LNCaP clone FGC (cell line): ENCODE measurements at places on chromosomes 5 and 9.

DNA sequence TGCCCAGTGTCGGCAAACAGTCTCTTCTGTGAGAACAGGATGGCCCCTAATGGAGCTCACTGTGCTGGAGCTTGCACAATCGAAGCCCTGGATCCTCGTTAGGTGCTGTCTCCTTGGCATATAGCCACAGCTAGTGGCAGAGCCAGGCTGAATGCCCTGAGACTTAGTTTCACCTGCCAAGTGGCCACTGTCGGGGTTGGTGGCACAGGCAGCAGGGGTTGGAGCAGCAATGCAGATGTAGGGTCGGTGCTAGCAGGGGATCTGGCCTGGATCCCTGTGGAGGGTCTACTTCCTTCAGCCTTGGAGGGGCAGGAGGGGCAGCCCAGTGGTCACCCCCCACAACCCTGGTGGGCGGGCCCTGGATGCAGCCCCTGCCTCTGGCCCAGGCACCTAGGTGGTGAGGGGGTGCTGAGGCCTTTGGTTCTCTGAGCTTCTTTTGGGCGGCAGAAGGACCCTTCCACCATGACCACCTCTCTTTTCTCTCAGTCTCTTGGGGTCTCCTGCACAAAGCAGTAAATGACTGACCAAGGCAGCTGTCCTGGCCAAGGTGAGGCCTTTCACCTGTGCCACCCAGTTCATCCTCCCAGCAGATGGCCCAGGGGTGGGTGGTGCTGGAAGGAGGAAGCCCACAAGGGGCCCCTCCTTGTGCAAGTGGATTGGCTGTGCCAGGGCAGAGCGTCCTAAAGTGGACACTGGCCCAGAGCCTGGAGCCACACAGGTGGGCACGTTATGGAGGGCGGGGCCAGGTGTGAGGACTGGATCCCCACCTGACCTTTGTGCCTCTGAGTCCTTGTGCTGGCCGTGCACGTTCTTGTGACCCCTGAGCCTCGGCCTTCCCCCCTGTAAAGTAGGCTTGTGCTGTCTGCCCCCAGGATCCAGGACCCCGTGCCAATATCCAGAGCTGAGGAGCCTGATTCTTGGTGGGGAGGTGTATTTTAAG, 44.8 kb downstream of the PHF2 start:
- DNase-seq: peak; percentile 70

DNA sequence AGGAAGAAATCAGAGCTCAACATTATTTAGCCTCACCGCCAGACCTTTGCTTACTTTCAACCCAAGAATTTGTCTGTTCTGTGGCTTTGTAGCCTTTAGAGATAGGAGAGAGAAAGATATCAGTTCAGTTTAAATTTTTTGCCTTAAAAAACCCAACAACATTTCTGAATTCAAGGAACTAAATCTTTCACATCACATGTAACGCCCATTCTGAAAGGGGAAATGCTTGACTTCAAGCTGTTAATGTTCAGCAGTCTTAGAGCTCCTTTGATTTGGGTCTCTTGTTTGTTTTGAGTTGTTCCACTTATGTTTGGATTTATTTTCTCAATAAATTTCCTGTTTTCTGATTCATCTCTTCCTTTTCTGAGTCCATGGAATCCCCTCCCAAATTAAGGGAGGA, 294.5 kb downstream of the ARHGAP26 start:
- DNase-seq: no peak

DNA sequence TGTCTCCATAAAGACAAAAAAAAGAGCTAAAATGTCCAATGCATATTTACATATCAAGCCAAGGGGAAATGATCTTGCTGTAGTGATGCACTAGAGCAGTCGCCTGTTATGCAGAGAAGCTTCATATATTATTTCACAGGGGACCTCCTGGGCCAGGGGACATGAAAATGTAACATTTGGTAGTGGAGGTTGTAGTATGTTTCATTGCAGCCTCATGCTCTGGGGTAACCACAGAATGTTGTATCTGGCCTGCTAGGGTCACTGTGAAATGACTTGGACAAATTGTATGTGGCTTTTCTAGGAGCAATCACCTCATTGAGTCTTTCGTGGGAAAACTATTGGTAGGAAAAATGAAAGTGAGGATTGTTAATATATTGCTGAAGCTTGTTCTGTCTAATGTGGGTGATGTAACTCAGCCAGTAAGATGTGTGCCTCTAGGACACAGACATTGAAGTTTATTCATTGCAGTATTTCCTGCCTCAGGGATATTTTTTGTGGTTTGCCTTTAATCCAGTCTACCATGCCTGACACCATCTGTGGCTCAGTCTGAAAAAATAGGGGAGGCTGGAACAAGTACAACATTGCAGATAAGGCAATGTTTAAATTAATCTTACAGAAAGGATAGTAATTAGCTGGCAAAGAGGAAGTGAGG, 430.8 kb upstream of the TNC start:
- no peak for DNase-seq

DNA sequence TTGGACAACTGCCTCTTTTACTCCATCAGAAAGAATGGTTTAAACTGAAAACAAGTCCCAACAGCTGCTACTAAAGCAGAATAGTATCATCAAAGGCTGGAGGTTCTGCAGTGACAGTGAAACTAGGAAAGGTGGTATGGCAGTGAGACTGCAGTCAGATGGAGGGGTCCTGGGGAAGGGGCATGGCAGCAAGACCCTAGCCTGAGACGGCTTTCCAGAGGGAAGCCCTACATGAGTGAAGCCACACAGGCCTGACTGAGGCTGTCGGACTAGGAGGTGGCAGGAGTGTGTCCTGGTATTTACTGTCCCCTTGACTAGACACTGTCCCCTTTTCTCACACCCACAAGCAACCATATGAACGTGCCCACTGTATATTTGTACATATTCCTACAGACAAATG, 40.4 kb upstream of the IPPK start:
- no peak for DNase-seq

- no peak for DNase-seq
These were observed 89.7 kb upstream of the CCDC152 start for GRCh38 chr5:42666869-42667268.

DNA sequence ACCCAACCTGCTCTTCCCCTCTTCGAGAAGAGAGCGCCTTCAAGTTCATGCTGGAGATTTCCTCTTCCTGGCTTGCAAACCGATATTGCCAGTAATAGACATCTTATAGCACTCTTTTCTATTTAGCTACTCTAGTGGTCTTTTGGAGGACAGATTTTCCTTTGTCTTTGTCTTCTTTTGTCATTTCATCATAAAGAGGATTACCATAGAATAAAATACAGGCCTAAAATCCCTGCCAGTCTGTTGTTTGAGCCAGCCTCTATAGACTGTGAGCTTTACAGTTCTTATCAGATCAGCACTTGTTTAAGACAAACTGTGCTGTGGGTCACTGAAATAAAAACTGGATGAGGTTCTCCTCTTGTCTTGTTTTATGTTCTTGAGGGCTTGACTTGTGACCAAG, 802.8 kb downstream of the NR2F1-AS1 start:
- DNase-seq: no peak

DNA sequence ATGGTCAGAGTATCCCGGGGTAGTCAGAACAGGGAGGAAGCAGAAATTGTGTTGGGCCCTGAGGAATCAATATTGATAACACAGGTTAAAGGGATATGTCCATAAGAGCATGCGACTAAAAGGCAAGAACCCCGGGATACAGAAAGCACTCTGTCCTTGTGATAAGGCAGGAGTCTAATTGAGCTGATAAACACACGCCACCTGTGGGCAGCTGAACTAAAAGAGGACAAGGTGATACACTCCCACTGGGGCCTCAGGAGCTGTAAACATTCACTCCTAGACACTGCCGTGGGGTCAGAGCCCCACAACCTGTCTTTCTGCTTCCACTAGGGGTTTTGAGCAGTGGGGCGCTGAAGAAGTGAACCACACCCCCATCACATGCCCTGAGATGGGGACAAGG, 144.7 kb upstream of the MPDZ start:
- no peak for DNase-seq

DNA sequence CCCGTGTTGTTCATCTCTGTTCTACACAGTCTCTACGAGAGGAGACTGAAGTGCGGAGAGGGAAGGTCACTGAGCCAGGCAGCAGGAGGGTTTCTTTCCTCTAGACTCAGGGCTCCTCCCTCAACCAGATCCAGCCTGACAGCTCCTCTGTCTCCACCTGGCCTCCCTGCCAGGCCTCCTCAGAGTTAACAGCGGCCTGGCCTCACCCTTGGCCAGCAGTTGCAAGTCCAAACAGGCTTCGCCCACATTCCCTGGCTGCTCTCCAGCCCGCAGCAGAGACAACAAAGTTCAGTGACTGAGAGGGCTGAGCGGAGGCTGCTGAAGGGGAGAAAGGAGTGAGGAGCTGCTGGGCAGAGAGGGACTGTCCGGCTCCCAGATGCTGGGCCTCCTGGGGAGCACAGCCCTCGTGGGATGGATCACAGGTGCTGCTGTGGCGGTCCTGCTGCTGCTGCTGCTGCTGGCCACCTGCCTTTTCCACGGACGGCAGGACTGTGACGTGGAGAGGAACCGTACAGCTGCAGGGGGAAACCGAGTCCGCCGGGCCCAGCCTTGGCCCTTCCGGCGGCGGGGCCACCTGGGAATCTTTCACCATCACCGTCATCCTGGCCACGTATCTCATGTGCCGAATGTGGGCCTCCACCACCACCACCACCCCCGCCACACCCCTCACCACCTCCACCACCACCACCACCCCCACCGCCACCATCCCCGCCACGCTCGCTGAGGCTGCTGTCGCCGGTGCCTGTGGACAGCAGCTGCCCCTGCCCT, at the start of gene HRCT1:
Gene HRCT1 (plus strand): TSS at position 291 of the 768 bp plus-strand sequence. CDS start 86 bp downstream, at position 377.
- DNase-seq: no peak
